ENCODE measurements at places on chromosomes 2 and 18.

- no peak for DNase-seq
Measured at GRCh38 chr18:58222432-58223125, 178.6 kb downstream of the NEDD4L start.

DNA sequence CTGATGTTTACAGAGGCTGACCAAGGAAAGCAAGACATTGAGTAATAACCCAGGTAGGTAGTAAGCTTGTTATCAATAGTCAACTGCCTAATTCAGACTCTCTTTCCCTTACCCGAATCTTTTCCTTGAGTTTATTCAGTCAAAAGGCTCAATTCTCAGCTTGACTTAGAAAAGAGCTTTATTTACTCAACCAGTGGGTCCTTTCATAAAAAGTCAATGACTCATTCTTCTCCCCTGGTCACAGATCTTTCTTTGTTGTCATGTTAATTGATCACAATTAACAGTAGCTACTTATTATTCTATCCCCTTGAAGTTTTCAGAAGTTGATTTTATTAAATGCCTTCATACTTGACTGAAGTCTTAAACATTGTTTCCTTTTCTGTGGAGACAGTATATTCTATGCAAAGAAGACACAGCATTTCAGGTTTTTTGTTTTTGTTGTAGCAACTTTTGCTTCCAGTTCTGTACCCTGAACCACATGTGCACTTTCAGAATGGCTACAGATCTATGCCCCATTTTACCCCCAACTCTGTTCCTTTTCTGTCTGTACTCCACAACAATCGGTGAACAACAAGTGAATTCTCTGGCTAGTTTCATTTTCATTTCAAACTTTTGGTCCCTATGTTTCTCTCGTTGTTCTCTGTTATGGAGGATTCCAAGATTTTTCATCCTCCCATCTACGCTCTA lies 428.3 kb downstream of the NCKAP5 start:
- DNase-seq = peak; percentile 16

- DNase-seq = no peak
Measured at GRCh38 chr2:222203041-222203440, 95.8 kb downstream of the PAX3 start.

DNA sequence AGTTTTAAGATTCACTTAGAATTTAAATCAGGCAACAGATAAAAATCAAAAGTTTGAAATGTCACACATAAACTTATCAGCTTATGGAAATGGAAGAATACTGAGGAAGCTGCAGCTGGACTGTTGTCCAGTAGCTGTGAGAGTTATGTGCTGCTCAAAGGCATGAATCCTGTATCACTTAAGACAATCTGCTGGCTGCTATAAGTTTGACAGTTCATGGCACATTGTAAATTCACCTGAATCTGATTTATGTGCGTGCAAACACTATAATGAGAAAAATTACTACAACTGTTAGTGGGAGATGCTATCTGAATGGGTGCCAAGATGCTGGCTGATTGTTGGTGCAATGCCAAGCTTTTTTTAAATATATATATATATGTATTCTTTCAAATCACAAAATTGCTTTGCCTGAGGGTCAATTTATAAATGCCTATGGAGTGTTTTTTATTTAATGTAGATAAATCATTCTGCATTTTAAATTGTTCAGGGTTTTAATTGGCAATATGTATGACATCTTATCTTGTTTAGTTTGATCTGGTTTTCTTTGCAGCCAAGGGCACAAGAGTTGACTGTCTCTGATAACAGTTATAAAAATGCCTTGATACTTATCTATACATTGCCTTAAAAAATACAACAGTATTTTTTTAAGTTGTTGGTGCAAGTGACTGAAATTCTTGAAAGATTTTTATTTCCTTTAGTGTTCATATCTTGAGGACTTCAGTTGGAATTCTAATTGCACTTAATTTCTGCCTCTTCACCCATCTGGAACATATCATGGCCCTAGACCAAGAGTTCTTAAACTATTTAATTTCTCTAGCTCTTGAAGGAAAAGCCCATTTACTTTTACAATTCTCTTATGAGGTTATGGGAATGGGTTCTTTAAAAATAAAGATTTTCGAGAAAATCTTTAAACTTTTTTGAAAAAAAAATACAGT lies 48.7 kb downstream of the CAVIN2 start:
- no peak for DNase-seq

DNA sequence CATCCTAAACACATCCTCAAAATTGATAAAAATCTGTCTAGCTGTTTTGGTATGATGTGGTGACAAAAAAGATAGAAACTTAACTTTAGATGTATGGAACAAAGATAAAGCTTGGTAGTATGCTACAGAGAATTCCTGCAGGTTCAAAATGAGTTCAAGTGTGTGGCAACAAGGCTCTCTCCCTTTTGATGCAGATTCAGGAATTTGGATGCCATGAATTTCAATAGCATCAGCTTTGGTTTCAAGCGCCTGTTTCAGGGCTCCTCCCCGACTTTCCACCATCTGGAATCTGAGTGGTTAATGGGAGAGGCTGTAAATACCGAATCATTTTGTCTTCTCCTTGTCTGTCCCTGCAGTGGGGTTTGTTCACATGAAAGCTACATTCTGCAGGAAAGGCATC lies 180.6 kb downstream of the MTX2 start:
- DNase-seq = no peak

GRCh38 chr2:63049970-63050333 lies 678 bp upstream of the OTX1 start:
- DNase-seq = no peak

- peak; percentile 25 for DNase-seq
Measured at GRCh38 chr2:141911485-141912066, 219.2 kb downstream of the LRP1B start.

GRCh38 chr2:70385966-70386595 lies 84.2 kb upstream of the FAM136A start:
- DNase-seq = no peak

- DNase-seq = no peak
Measured at GRCh38 chr18:52570975-52571374, 231.0 kb downstream of the DCC start.

DNA sequence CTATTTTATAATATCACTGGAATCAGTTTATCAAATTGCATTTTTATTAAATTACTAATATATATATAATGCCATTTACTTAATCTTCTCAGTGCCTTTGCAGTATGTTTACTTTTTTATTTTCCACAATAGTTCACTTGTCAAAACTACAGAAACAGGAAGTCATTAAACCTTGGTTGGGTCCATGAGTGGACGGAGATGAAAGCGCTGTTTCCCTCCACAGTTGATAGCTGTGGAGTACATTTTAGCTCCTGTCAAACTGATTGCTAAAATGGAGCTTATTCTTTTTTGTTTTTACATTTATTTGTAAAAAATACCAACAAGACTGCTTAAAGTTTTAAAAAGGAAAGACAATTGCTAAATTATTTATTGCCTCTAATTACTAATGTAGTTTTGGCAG lies 19.2 kb downstream of the MFF start:
- DNase-seq = no peak

GRCh38 chr2:204019572-204020501 lies 83.3 kb downstream of the ICOS start:
- no peak for DNase-seq
